ENCODE measurements at places on chromosomes 12 and 14.

- DNase-seq, result no peak
Measured at GRCh38 chr14:25069879-25070278, 19.9 kb upstream of the STXBP6 start.

DNA sequence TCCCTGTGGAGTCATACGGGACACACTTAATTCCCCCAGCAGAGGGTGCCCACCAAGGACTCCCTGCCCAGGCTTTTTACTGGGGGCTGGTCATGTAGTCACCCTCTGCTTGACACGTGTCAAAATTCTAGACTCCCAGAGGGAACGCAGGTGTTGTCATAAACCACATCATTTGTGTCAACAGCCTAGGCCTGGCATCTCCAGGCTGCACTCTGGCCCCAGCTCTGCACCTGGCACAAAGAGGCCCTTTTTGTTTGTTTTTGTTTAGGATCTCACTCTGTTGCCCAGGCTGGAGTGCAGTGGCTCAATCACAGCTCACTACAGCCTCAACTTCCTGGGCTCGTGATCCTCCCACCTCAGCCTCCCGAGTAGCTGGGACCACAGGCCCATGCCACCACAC lies 21.1 kb downstream of the BRI3BP start:
- DNase-seq, result no peak

GRCh38 chr14:53151523-53152183 lies 1.5 kb downstream of the DDHD1 start:
- DNase-seq, result peak; percentile 21

GRCh38 chr12:30500532-30500931 lies 195.1 kb downstream of the IPO8 start:
- DNase-seq, result no peak

DNA sequence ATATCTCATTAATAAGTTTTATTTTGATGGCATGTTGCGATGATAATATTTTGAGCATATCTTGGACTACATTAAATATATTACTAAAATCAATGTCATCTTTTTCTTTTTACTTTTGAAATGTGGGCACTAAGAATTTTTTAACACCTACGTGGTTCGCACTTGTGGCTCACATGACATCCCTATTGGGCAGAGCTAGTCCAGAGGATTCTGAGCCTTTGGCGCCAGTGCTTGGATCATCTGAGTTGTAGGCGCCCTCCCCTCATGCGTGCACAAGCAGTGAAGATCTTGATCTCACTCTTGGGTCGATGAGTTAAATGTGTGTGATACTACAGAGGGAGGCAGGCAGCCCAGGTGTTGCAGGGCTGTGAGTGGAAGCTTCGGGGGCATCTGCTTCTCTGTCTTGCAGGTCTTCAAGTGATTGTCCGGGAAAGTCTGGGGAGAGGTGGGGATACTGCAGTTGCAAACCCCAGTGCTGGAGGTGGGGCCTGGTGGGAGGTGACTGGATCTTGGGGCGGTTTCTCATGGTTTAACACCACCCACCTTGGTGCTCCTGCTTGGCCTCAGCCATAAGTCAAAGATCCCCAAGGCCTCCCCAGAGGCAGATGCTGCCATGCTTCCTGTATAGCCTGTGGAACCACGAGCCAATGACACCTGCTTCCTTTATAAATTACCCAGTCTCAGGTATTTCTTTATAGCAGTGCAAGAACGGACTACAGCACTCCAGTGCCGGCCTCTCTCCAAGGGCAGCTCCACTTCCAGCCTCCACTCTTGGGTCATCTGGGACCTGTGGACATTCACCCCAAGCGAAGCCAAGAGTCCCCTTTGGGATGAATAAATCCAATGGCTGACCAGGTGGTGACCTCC lies 46.1 kb upstream of the PPP2R5C start:
- no peak for DNase-seq

DNA sequence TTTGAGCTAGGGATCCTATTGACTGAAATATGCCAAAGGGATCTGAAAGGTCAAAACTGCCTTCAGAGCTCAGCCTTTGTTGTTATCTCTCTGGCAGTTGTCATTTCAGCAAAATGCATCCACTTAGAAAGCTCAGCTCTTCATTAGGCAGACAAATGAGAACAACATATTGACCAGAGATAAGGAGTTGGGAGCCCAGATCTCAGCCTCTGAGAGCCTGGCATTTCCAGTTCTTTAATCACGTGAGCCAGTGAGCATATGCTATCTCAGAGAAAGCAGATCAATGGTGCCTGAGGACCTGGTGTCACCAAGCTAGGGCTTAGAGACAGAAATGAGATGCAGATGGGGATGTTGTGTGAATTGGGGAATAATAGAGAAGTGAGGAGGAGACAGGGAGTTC lies 101.1 kb downstream of the DAD1 start:
- DNase-seq, result no peak

- DNase-seq, result no peak
Measured at GRCh38 chr14:20988717-20989470, 886 bp upstream of the METTL17 start.

- no peak for DNase-seq
Measured at GRCh38 chr12:5246196-5246595, 185.7 kb upstream of the NTF3 start.

GRCh38 chr12:96862326-96862725 lies 44.7 kb upstream of the NEDD1 start:
- DNase-seq, result no peak

DNA sequence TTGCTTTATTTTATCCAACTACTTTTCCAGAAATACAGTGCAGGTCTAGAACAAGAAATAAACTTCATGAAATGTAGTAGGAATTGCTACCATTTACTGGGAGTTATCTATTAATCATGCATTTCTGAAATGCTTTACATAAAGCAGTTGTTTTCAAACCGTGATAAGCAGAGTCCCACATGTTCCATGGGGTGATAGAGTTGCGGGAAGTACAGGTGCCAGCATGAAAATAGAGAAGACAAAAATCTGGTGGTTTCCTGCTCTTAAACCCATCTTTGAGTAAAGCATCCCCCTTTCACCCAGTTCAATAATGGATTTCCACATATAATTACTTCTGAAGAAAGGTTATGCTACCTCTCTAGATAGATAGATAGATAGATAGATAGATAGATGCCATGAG lies 123.7 kb upstream of the PDZRN4 start:
- DNase-seq, result no peak

DNA sequence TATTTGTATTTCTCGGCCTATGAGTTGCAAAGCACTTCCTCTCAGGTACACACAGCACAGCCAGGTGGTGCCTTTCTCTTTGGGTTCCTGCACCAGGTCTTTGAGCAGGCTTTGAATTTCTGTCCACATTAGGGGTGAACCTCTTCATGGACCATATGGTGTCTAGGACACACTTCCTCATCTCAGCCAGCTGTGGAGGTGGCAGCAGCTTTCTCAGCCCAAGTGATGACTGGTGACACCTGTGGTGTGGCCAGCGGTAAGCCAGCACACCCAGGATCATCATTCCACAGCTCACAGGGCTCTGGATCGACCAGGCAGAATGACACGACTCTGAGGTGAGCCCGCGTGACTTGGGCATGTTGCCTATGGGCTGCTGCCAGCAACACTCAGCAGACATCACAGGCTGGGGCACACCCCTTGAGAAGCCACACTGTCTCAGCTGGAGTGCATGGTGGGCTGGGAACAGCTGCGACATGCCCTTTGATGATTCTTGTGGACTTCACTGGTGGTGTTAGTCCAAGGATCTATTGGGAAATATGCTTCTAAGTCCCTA lies 36.8 kb downstream of the SLC5A8 start:
- DNase-seq, result no peak

- no peak for DNase-seq
Measured at GRCh38 chr12:70319605-70320004, 46.5 kb upstream of the KCNMB4 start.

DNA sequence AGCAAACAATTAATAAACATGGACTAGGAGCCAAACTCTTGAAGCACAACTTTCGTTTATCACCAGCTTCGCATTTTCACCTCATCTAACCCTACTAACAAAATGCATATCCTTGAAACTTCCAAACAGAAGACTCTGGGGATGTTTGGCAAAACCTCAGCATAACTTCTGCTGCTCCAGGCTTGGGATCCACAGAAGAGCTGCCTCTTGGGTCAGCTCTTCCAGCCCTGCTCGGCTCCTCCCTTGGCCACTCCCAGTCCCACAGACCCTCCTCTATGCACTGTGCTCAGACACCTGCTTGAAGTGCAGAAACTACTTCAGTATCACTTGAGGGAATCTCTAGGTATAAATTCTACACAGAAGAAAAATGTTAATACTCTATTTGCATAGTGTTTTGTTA lies 110.0 kb upstream of the AMIGO2 start:
- DNase-seq, result no peak

GRCh38 chr12:65319688-65320200 lies 41.3 kb downstream of the MSRB3 start:
- DNase-seq, result no peak

- no peak for DNase-seq
Measured at GRCh38 chr12:117193903-117194302, 3.6 kb upstream of the FBXO21 start.

- no peak for DNase-seq
Measured at GRCh38 chr12:38736821-38737220, 168.6 kb downstream of the CPNE8 start.

DNA sequence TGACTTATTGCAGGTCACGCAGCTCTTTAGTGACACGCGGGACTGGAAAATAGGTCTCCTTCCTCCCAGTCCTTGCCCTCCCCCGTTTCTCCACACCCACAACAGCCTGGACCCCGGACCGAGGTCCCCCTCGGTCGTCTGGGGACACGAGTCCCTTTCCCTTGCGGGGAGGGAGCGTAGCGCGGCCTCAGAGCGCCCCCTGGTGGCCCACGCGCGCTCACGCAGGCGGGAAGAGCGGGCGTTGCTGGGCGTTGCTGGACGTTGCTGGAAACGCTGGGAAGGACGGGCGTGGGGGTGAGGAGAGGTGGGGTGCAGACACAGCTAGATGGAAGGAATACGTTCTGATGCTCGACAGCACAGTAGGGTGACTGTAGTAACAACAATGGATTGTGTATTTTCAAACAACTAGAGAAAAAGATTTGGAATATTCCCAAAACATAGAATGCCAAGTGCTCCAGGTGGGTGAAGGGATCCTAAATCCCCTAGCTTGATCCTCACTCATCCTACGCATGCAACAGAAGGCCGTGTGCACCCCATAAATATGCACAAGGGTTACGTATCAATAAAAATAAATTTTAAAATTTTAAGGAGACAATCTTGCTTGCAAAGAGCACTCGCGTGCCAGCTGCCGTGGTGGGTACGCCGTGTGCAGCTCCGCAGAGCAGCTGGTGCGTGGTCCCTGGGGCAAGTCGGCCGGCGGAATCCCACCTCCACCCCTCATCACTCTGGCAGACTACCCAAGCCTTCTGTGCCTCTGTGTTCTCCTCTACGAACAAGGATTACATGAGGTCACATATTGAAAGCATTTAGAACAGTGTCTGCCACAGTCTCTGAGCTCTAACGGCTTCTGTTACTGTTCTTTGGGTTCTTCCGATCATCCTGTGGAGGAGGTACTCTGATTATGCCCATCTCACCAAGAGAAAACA lies 87.4 kb downstream of the B4GALNT3 start:
- peak; percentile 52 for DNase-seq

DNA sequence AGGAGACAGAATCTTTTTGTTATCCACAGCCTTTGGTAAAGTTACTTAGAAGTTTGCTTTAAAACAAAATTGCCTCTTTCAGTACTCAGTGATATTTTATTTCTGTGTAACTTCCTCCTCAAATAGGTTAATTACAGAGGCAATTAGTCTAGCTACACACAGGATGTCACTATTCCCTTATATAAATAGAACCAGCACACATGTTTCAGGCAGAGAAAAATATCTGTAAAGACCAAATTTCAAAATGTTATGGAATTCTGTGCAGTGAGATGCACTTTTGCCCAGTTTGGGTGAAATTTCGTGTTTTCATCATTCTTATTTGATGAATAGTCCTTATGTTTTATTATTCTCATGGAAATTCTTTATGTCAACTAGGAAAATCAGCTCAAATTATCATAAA lies 410.6 kb upstream of the SOX5 start:
- DNase-seq, result no peak

DNA sequence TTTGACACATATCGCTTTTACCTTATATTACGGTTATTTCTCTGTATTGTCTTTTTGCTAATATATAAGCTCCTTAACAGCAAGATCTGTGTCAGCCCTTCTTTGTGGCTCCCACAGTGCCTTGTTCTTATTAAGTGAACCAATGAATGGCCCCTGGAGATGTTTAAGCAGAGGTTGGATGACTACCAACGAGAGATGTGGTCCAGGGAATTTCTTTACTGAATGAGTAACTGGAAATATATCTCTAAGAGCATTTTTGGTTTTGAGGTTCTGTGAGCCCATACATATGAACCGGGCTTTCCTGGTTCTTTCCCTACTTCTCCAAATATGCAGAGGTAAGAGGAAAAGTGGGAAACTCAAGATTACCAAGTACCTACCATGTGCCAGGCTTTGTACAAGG lies 23.5 kb downstream of the CALCOCO1 start:
- DNase-seq, result no peak

GRCh38 chr12:118850244-118850825 lies 131.0 kb upstream of the SRRM4 start:
- DNase-seq, result no peak

DNA sequence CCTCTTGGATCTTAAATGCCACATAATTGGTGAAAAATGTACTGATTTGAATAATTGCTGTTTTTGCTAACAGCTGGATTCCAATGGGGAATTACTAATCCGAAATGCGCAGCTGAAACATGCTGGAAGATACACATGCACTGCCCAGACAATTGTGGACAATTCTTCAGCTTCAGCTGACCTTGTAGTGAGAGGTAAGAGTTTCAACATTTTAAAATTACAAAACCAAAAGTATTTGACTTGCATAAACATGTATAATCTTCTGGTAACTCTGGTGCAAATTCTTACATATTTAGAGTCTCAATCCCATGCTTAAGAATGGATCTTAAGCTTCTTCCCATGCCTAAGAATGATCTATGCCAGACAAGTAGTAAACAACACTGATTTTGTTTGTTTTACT lies 229.1 kb upstream of the PDZRN4 start:
- no peak for DNase-seq

GRCh38 chr12:400828-401227 lies 616 bp upstream of the CCDC77 start:
- DNase-seq, result no peak

DNA sequence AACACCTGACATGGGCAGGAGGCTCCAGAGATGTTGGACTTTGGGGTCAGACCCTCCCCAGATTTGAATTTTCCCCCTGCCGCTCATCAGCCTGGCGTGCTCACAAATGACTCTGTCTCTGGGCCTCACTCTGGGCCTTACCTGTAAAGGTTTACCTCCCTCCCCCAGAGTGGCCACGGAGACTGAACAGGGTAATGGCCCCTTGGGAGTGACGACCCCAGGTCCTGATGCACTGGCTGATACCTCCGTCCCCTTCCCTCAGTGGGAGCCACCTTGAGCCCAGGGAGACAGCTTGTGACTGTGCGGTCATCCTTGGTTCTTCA lies 7.0 kb downstream of the SLC25A29 start:
- no peak for DNase-seq
